ENCODE measurements at places on chromosomes 5 and 9. TPM values are rescaled to one million over a fixed set of nuclear protein-coding genes. Genes with fewer than 3 reads are reported as not detected.

DNA sequence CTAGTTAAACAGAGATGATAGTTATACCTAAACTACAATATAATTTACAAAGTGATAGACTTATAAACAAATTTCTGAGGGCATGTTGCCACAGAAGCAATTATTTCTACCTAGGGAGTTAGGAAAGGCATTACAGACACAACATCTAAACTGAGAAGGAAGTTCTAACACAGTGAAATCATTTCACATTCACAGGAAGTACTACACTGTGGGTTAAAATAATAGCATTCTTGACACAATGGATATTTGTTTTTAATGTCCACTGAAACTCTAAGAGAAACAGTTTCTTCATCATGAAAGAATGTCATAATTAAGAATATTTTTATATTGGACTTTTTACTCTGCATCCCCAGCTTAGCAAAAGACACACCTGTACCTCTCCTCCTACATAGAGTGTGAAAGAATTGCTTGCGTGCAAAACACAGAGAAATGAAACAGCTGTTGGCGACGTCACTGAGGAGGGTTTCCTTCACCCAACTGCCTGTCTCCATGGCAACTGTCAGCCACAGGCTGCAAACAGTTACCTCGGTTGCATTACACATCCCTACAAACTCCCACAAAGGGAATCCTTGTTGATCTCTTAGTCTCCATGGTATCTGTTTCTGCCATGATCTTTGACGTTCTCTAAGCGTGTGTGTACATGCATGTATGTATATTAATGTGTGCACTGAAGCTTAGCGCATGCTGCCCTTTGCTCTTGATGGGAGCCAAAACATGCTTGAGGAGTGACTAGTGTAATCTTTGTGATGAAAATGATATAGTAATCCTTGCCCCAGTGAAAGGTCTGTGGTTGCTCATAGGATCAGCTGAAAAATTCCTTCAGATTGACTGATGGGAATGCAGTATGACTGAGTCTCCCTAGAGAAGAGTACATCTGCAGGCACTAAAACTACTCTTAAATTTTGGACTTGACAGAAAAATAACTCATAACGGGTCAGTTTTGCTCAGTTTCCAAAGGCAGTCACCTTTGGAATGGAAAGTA, 168.5 kb downstream of the ACTL7B start:
- DNase-seq: no peak
- no peak overlapping the region for H3K4me3 ChIP-seq
- H3K36me3 ChIP-seq: no peaks in the 10 kb centered on the region

DNA sequence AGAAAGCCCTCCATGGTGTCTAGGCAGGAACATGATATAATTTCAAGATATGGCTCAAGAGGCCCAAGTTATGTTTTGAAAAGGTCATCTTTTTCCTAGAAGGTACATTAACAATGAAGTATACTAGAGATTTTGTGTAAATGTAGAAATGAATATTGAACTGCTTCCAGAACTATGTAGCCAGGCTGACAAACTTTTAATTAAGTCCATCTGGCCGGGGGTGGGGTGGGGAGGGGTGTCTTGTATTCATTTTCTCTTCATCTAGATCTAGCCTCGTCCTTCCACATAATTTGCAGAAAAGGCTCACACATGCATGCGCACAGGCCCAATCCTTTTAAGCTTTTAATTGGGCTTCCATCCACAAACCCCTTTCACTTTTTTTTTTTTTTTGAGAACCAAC, 323.3 kb downstream of the ARL15 start:
- H3K27me3 ChIP-seq: no peaks in the 10 kb centered on the region
- no peak overlapping the region for H3K27ac ChIP-seq
- DNase-seq: no peak
- no peaks in the 10 kb centered on the region for H3K4me1 ChIP-seq
- H3K36me3 ChIP-seq: no peaks in the 10 kb centered on the region

DNA sequence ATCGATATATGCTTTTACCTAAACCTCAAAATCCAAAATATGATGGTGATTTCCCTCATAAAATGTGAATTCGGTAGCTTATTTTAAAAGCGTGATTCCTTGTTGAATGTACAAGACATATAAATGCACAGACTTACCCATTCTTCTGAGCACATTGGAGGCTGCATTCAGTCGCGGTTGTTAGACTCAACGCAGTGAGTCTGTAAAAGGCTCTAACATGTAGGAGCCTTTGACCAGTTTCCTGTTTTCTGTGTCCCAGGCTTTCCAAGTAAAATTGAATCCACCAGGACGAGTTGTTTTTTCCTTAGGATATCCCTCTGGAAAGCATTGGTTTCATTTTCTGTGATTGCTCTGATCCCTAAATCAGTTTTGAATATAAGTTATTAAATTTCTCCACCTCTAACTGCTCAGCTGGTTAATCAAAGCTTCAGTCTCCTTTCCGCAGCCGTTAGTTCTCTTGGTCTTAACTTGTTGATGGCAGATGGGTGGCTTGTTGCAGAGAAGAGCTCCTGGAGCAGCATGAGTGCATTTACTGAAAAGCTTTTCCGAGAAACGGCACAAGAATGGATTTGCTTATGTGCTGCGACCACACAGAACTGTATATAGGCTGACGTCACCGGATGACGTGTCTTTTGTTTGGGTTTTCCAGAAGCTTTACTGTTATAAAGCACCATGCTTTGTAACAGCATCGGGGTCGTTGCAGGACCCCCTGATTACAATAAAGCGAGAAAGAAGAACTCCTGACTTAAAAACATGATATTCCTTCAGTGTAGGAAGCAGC, at the start of gene LRRTM2:
Gene LRRTM2, minus strand, starts transcription at position 565 of the 781 bp plus-strand sequence. Its CDS starts 424 bp downstream, at position 141.
- H3K27me3 ChIP-seq: peaks cover 38% of the 10 kb centered on the region
- H3K36me3 ChIP-seq: no peaks in the 10 kb centered on the region
- no peak within 1 kb of the TSS for H3K27ac ChIP-seq
- no peak within 1 kb of the TSS for H3K4me3 ChIP-seq
- no peak for DNase-seq

- H3K27ac ChIP-seq: no peak overlapping the region
- no peak overlapping the region for H3K4me3 ChIP-seq
- H3K27me3 ChIP-seq: peaks cover 8% of the 10 kb centered on the region
- H3K4me1 ChIP-seq: no peaks in the 10 kb centered on the region
Measured at GRCh38 chr5:68544648-68545552, 329.3 kb downstream of the PIK3R1 start.

GRCh38 chr9:76426807-76427419, 32.1 kb upstream of the GCNT1 start:
- peaks cover 15% of the 10 kb centered on the region for H3K4me1 ChIP-seq
- H3K27ac ChIP-seq: no peak overlapping the region

DNA sequence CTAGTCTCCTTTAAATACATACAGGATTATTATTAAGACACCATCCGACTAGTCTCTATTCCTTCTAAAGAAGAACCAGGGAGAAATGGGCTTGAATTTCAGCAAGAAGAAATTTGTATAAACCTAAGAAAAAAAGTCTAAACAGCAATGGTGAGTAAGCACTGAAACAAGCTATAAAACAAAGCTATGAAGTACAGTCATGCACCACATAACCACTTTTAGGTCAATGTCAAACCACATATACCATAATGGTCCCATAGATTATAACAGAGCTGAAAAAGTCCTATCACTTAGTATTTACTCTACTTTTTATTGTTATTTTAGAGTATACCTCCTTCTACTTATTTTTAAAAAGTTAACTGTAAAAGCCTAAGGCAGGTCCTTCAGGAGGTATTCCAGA, 102.0 kb upstream of the NFIB start:
- no peaks in the 10 kb centered on the region for H3K4me1 ChIP-seq
- H3K36me3 ChIP-seq: no peaks in the 10 kb centered on the region
- H3K4me3 ChIP-seq: no peak overlapping the region

GRCh38 chr5:84450617-84451414, 66.1 kb upstream of the EDIL3 start:
- H3K36me3 ChIP-seq: no peaks in the 10 kb centered on the region
- H3K27me3 ChIP-seq: no peaks in the 10 kb centered on the region
- no peak for DNase-seq
- no peak overlapping the region for H3K27ac ChIP-seq
- no peak overlapping the region for H3K4me3 ChIP-seq
- no peaks in the 10 kb centered on the region for H3K4me1 ChIP-seq

The SPATA31E1 gene
- not detected for total RNA-seq

The CDX1 gene
- not detected for total RNA-seq

The PCDHA11 gene
- not detected for total RNA-seq
